ENCODE measurements at places on chromosomes 1 and 21.
A peak's percentile ranks its signal among the peaks of the same experiment; 100 is the strongest.

DNA sequence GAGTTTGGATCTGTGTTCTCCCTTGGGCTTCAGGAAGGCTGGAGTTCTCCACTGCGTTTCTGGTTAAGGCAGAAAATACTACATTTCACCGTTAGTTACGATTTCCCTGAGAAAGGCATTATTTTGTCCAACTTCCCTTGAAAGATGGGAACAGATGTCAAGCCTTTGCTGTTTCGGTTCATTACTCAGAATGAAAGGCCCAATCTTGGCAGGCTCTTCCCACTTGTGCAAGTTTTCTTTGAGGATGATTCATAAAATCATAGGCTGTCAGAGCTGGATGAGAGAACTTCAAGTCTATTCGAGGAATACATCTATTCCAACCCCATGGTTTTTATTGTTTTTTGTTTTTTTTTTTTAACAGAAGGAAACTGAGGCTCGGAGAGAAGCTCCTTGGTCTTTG, 205.2 kb downstream of the GRIK3 start:
- no peak for DNase-seq

DNA sequence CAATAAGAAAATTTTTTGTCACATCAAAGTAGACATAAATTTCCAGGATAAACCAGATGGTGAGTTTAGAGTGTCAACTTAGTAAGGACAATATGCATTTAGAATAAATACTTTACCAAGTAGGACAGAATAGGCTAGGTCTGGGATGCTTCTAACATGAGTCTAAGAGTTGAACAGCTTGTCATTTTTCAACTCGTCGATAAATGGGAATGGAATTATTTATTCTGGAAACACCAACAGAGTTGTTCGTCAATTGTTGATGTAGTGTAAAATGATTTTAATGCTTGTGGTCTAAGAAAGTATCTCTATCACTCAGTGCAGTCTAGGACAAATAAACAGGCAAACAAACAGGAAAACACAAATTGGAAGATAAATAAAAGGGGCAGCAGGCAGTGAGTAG, 358.4 kb upstream of the ST6GALNAC5 start:
- no peak for DNase-seq

GRCh38 chr1:240401731-240402130, 210.2 kb downstream of the GREM2 start:
- DNase-seq = peak; percentile 47

- DNase-seq = no peak
Observed at GRCh38 chr1:32536117-32536516, 3.1 kb upstream of the ZBTB8A start.

DNA sequence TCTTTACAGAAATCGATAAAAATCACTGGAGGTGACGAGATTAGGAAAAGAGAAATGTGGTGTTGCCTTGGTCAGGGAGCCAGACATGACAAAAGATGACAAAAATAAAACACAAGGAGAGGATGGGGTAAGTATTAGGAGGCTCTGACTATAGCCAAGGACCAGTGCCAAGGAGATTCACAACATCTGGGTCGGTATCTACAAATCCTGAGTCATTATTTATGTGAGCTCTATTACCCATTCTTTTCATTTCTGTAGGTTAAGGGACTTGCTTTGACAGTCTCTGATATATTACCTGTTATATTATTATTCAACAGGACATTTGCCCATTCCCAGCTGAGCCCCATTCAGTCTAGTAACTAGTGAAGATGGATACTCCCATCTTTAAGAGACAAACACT, 120.8 kb downstream of the TYW3 start:
- no peak for DNase-seq

GRCh38 chr1:209686322-209686721, 11.1 kb downstream of the G0S2 start:
- no peak for DNase-seq

DNA sequence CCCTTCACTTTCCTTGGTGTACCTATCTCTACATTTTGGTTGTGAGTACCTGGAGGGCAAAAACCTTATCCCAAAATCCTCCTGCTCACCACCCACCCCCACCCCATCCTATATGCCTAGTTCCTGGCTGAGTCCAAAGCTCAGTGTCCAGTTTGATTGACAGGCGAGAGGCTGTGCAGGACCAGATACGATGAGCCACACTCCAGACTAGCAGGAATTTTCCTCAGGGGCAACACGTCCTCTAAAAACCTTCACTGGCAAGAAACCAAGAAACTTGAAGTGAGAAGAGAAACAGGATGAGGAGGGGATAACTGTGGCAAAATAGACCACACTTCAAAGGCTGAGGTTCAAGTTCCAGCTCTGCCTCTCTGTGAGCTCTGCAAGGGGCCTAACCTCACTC, 1.1 kb upstream of the SLAMF8 start:
- DNase-seq = no peak

GRCh38 chr1:197933647-197934046, 16.5 kb downstream of the LHX9 start:
- DNase-seq = no peak

DNA sequence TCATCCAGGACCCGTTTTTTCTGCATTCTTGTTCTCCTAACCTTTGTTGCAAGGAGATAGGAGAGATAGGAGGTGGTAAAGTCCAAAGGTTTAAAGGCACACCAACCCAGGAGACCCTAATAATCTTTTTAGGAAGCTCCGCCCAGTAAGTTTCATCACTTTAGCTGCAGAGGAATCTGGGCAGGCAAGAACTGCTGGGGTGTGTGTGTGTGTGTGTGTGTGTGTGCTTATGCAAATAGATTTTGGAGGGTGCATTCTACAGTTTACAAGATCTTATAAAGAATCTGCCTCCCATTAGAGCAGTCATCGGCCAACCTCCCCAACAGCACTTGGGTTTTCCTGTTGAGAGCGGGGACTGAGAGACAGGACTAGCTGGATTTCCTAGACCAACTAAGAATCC, 3.9 kb upstream of the IL10 start:
- no peak for DNase-seq
